ENCODE measurements at places on chromosomes 11 and 22. TPM values are rescaled to one million over a fixed set of nuclear protein-coding genes. Genes with fewer than 3 reads are reported as not detected.

DNA sequence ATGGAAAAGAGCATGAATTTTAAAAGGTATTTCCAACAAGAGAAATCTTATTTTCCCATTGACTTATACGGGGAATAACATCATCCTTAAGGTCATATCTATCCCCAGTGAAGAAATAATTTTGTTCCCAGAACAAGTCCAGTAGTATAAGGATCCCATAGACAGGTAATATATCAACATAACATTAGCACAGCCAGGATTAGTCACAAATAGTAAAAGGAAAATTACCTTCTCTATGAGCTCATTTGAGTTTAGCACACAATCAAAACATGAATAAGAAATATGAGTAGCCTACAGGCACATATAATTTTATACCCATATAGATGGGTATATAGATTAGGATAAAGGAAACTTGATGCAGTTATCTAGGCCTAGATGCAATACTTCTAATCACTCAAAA is 2.8 kb upstream of the OR52K1 start:
- H3K27ac ChIP-seq: no peak overlapping the region
- no peaks in the 10 kb centered on the region for H3K36me3 ChIP-seq
- H3K4me3 ChIP-seq: no peak overlapping the region
- no peaks in the 10 kb centered on the region for H3K27me3 ChIP-seq

GRCh38 chr11:105164208-105164607 is 24.6 kb upstream of the CARD18 start:
- no peaks in the 10 kb centered on the region for H3K36me3 ChIP-seq
- H3K27ac ChIP-seq: no peak overlapping the region
- H3K4me1 ChIP-seq: no peaks in the 10 kb centered on the region
- H3K27me3 ChIP-seq: no peaks in the 10 kb centered on the region
- no peak overlapping the region for H3K4me3 ChIP-seq

GRCh38 chr11:4455419-4455818 is 6.3 kb downstream of the OR52K2 start:
- no peaks in the 10 kb centered on the region for H3K4me1 ChIP-seq
- no peak for DNase-seq
- H3K36me3 ChIP-seq: no peaks in the 10 kb centered on the region
- H3K27me3 ChIP-seq: no peaks in the 10 kb centered on the region
- H3K27ac ChIP-seq: no peak overlapping the region
- no peak overlapping the region for H3K4me3 ChIP-seq

- H3K27me3 ChIP-seq: no peaks in the 10 kb centered on the region
- no peak overlapping the region for H3K4me3 ChIP-seq
- H3K4me1 ChIP-seq: peaks cover 14% of the 10 kb centered on the region
- H3K27ac ChIP-seq: peak overlapping the region; percentile 28
- DNase-seq: no peak
These were observed 14.7 kb downstream of the MGAT3 start for GRCh38 chr22:39471381-39472141.

GRCh38 chr11:10413268-10413667 is 41.8 kb upstream of the AMPD3 start:
- H3K36me3 ChIP-seq: no peaks in the 10 kb centered on the region
- DNase-seq: no peak
- peaks cover 27% of the 10 kb centered on the region for H3K4me1 ChIP-seq
- H3K27me3 ChIP-seq: no peaks in the 10 kb centered on the region
- H3K4me3 ChIP-seq: no peak overlapping the region

DNA sequence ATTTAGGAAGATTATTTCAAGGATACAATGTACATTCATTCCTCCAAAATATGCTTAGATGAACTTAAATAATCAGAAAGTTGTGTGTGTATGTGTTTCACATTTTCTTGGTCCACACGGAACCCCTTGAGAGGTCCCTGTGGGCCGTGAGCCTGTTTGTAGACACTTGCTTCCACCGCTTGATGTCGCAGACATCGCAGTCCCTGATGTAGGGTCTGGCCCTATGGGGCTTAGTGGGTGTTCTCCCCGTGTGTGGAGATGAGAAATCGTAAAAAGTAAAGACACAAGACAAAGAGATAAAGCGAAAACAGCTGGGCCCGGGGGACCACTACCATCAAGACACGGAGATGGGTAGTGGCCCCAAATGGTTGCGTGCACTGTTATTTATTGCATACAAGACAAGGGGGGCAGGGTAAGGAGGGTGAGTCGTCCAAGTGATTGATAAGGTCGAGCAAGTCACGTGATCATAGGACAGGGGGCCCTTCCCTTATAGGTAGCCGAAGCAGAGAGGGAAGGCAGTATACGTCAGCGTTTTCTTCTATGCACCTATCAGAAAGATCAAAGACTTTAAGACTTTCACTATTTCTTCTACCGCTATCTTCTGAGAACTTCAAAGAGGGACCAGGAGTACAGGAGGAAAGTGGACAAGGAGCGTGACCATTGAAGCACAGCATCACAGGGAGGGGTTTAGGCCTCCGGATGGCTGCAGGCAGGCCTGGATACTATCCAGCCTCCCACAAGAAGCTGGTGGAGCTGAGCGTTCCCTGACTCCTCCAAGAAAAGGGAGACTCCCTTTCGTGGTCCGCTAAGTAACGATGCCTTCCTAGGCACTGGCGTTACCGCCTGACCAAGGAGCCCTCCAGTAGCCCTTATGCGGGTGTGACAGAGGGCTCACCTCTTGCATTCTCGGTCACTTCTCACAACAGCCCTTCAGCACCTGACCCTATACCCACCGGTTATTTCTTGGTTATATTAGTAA is 1.2 kb upstream of the APOBEC3C start:
- H3K4me3 ChIP-seq: no peak overlapping the region
- H3K4me1 ChIP-seq: peaks cover 16% of the 10 kb centered on the region
- H3K27ac ChIP-seq: peak overlapping the region; percentile 80
- H3K27me3 ChIP-seq: no peaks in the 10 kb centered on the region

DNA sequence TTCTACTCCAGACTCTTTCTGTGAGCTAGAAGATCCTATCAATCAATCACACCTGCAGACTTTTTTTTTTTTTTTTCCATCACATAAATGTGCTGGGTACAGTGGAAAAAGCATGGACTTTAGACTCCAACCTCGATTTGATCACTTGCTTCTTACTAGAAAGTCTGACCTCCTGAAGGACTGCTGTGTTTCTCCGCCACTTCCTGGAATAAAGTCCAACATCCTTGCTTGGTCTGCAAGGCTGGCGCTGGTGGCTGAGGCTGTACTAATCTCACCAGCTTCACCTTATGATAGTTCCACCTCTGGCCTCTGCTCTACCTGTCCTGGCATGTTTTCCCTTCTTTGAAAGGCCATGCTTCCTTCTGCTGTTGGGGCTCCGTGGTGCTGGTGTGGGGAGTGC is 60.9 kb upstream of the SESN3 start:
- H3K36me3 ChIP-seq: no peaks in the 10 kb centered on the region
- DNase-seq: no peak
- no peak overlapping the region for H3K27ac ChIP-seq
- no peak overlapping the region for H3K4me3 ChIP-seq
- H3K27me3 ChIP-seq: no peaks in the 10 kb centered on the region

CFAP300 gene
- total RNA-seq: not detected

ADAMTS15 gene
- not detected for total RNA-seq

STK33 gene
- total RNA-seq: 2.5 TPM

C2CD3 gene
- total RNA-seq: 41.7 TPM

HSPB2 gene
- not detected for total RNA-seq
